ENCODE measurements at places on chromosomes 7 and 10. TPM values are rescaled to one million over a fixed set of nuclear protein-coding genes. Genes with fewer than 3 reads are reported as not detected.

FGL2 gene
- 2.9 TPM for total RNA-seq

DNA sequence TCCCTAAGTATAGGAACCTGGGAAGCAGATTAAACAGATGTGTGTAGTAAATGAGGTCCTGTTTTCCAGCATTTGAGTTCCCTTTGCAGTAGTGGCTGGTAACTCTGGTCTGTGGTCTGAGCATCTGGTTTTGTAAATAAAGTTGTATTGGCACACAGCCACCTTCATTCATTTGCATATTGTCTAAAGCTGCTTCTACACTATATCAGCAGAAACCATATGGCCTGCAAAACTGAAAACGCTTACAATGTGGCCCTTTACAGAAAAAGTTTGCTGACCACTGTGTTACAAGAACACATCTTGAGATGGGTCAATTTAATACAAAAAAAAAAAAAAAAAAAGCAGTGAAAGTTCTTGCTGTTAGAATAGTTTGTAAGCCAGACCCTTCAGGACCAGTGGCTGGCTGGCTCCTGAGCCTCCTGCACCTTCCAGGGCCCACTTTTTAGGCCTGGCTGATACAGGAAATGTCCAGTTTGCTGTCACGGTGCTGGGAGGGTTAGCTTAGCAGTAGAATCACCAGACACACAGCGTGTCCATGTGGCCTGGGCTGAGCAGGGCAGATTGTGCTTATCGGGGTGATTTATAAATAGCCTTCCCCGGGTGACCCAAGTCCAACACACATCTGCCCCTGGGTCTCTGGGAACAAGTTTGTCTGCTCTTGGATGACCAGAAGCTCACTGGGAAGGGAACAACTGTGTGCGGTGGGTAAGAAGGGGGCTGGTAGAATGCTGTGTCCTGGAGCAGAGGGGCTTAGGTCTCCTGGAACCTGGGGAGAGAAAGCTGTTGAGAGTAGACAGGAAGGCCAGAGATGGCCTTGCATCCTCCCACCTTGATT, 1.4 kb downstream of the C10orf71 start:
- DNase-seq = no peak

MYPN gene
- total RNA-seq = not detected

GRCh38 chr10:69572159-69573055, 815 bp downstream of the NEUROG3 start:
- no peak for DNase-seq

- DNase-seq = peak; percentile 13
These were observed 513 bp downstream of the ODAD2 start for GRCh38 chr10:27998178-27998953.

DNA sequence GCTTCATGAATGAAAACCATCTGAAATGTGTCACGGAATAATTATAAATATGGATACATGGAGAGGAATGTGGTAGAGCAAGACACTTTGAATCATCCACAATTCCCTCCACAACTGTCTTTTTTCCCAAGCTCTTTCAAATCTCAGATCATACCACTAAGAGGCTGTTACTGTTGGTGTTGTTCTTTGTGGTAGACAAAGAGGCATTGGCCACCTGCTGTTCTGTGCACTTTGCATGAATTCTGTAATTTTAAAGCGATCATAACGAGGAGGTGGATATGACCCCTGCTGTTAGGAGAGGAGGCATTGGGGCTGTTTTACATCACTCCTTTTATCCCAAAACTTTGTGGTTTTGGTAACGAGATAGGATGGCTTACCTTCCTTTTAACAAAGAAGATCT, 141.2 kb upstream of the KLF6 start:
- DNase-seq = no peak

DNA sequence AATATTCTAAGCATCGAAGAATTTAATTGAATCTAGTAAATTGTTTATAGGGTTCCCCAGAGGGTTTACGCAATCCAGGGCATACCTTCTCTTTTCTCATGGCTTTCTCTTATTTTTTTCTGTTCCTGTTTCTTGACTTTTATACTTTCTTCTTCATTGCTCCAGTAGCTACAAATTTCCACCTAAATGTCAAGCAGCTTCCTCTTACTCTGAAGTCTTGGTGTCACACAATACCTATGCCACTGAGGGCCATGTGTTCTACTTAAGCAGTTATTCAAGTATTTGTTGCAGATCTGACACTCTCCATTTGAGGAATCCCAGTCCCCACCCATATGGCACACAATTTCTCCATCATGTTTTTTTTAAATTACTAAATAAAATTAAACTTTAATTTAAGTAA, 343.1 kb upstream of the MBL2 start:
- no peak for DNase-seq

CDNF gene
- total RNA-seq = 0.82 TPM

All from frontal cortex (tissue), 4 donors.